ENCODE measurements at places on chromosomes 4 and X.
A peak's percentile ranks its signal among the peaks of the same experiment; 100 is the strongest.

- peak; percentile 80 for DNase-seq
Measured at GRCh38 chrX:19673375-19674040, 158.2 kb upstream of the MAP3K15 start.

DNA sequence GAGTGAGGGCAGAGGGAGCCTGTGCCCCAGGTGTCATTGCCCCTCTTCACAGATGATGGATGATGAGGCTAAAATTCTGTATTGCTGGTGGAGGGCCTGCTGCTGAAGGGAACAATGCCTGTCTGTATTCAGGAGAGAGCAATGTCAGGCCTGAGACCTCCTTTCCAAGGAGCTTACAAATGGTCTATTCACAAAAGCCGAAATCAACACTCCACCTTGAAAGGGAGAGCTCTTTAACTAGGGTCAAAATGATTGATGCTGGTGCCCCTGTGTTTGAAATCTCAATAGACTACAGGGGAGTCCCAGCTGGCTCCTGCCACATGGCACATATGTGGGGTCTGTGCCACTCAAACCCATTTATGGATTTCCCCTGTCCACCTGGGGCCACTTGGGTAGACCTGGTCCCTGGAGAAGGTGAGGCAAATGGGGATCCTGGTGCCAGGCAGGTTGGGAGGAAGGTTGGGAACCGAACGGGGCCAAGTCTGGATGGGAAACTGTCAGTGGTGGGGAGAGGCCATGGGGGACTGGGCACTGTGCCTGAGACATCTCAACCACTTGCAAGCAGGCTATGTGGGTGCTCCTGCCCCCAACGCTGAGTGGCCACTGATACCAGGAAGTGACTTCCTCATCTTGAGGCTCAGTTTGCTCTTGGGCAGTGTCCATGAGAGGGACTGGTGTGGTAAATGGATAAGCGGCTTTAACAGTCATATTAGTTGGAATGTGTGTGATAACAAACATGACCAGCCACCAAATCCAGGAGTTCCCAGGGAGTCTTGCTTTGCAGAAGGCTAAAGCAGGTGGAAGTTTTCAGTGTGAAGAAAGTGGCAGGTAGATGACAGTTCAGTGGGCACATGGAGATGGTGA, 223.8 kb upstream of the PSAPL1 start:
- DNase-seq, result no peak

- no peak for DNase-seq
Measured at GRCh38 chr4:6062133-6062532, 43.9 kb upstream of the C4orf50 start.

DNA sequence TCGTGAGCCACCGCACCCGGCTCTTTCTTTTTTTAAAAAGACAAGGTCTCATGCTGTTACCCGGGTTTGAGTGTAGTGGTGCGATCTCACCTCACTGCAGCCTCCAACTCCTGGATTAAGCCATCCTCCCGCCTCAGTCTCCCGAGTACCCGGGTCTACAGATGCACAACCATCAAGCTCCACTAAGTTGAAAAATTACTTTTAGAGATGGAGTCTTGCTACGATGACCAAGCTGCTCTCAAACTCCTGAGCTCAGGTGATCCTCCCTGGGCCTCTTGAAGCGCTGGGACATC, 2.0 kb downstream of the SLC25A6 start:
- DNase-seq, result peak; percentile 34

Data from right atrium auricular region (tissue), 2 donors.